ENCODE measurements at places on chromosomes 12 and 14.

GRCh38 chr12:121358073-121358472 is 5.9 kb upstream of the ANAPC5 start:
- DNase-seq = no peak

GRCh38 chr12:12107678-12108077 is 36.9 kb downstream of the BCL2L14 start:
- no peak for DNase-seq

- no peak for DNase-seq
Observed at GRCh38 chr14:91737619-91738018, 5.7 kb upstream of the CATSPERB start.

GRCh38 chr12:82357845-82358199 is 365 bp downstream of the CCDC59 start:
- DNase-seq = no peak

DNA sequence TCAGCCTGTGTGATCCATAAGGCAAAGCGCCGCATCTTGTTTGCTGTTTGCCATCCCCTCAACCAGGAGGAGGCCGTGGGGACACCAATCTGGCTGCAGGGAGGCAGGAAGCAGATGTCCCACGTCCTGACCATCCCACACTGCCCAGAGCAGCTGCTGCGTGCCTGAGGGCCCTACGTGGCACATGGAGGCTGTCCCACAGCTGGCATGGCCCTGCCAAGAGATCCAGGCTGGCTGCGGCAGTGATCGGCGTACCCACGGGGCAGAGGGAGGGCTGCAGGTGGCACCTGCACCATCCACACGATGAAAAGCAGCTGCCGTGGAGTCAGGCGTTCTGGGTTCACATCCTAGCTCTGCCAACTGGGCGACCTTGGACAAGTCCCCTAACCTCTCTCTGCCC is 42.0 kb downstream of the NCOR2 start:
- DNase-seq = peak; percentile 75

- DNase-seq = no peak
Observed at GRCh38 chr12:43381879-43382278, 170.1 kb downstream of the ADAMTS20 start.
